ENCODE measurements at places on chromosomes 12 and 14. TPM values are rescaled to one million over a fixed set of nuclear protein-coding genes. Genes with fewer than 3 reads are reported as not detected.

DNA sequence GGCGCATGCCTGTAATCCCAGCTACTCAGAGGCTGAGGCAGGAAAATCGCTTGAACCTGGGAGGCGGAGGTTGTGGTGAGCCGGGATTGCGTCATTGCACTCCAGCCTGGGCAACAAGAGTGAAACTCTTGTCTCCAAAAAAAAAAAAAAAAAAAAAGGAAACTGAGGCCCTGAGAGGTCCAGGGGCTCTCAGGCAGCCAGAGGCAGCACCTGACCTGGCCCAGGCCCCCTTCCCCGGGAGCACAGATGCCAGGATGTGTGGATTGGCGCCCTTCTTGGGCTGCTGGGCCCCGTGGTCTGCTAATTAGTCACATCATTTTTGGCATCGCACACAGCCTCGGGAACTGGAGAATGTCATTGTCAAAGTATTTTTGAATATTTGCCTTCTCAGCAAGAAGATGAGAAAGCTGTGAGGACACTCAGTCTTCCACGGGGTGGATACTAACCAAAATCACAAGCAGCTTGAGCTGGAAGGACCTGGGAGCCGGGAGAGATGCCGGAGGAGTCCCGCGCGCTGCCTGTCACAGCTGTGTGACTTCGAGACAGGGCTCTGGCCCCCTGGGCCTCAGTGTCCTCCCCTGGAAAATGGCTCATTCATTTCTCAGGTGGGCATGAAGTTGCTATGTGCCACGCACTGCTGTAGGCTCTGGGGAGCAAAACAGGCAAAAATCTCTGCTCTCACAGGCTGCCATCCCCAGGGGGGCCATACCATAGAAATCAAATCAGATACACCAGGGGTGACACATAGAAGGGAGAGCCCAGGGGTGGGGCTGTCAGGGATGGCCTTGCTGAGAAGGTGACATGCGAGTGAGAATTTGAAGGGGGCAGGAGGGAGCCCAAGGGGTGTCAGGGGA lies 12.5 kb upstream of the RCOR1 start:
- no peak for DNase-seq

DNA sequence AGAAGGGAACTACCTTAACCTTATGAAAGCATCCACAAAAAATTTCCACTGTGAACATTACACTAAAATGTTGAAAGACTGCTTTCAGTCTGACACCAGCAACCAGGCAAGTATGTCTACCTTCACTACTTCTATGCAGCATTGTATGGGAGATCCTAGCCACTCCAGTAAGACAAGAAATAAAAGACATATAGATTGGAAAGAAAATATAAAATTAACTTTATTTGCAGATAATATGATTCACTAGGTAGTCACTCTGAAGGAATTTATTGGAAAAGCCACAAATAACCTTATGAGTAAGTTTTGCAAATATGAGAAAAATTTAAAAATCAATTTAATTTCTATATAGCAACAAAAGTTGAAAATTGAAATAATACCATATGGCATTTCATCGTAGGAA lies 172.0 kb downstream of the RERGL start:
- no peak for DNase-seq

GRCh38 chr12:42732908-42733411 lies 143.4 kb upstream of the PRICKLE1 start:
- no peak for DNase-seq

- no peak for DNase-seq
Observed at GRCh38 chr12:6189028-6189427, 11.2 kb upstream of the CD9 start.

- DNase-seq = no peak
Observed at GRCh38 chr12:111443086-111443485, 37.4 kb downstream of the SH2B3 start.

DNA sequence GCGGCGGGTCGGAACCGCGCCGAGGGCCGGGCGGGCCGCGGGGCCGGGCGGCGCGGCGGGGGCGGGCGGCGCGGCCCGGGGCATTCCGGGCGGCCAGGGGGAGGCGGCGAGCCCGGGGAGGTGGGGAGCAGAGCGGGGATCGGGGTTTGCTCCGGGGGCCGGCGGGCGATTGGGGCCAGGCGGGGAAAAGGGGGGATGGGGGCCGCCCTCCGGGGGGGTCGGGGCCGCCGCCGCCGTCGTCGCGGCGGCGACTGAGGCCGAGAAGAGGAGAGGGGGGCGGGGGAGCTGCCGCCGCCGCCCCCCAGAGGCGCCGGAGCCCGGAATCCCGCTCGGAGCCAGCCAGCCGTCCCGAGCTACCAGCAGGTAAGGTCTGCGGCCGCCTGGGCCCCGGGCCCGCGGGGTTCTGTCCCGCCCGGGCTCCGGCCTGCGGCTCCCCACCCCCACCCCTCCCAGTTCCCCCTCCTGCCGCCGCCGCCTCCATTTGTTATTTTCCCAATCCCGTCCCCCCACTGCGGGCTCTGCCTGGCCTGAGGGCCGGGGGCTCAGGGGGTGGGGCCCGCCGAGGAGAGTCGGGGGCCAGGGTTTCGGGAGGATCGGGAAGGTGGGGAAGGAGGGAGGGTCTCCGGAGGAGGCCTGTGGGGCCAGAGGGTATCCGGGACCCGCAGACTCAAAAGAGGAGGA lies 403 bp downstream of the ATN1 start:
- no peak for DNase-seq

- DNase-seq = no peak
Observed at GRCh38 chr12:120640861-120641833, 721 bp downstream of the CABP1 start.

DNA sequence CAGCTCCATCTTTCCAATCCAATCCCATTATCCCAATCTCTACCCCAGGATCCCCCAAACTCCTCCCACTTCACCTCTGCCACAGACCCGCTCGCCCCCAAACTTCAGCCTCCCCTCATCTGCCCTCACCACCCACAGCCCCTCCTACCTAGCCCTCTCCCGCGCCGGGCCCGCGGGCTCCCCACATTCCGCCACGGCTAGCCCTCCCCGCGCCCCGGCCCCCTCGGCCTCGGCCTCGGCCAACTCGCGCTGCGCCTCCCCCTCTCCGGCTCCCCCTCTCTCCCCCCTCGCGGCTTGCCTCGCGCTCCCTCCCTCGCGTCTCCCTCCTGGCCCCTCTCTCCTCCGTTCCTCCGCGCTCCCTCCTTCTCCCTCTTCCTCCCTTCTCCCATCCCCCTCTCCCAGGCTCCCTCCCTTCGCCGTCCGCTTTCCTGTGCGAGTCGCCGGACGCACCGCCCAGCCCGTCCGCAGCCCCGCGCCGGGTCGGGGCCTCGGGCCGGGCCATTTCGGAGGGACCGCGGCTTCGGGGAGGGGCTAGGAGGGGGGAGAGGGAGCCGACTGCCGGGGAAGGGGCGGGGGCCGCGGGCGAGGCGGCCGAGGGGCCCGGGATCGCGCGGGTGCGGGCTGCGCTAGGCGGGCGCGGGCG lies at the start of gene ATN1:
Gene ATN1, plus strand, starts transcription at position 581 of the 643 bp plus-strand sequence. CDS start 6,043 bp downstream, outside the sequence.
- DNase-seq = peak; percentile 88

DNA sequence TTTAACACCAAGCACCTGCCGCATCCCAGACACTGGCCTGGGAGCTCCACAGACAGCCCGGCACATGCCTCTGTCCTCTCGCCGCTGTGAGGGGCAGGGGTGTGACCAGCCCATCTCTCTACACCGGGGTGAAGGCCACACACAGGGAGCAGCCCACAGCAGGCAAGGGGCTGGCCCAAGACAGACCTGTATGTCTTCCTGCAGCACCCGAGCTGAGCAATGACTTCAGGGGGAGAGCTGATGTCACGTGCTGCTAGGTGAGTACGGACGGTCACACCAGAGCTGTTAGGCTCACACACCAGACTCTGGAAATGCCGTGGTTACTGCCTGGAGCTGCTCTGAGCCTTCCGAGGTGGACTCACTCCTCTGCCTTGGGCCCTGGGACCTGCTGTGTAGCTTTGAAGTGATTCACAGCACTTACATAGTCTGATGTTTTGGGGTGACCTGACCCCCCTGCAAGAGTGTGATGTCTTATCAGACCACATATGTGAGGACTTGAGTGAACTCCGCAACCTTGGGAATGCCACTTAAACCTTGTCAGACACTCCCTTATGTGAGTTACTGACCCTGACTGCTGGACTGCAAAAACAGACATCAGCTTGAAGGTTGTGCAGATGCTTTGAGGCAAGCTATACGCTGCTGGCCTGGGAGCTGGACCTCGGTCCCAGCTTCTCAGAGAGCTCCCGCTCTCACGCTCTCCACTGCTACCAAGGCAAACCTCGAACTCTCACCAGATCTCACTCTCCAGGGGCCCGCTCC lies 1.8 kb downstream of the XRCC3 start:
- no peak for DNase-seq

DNA sequence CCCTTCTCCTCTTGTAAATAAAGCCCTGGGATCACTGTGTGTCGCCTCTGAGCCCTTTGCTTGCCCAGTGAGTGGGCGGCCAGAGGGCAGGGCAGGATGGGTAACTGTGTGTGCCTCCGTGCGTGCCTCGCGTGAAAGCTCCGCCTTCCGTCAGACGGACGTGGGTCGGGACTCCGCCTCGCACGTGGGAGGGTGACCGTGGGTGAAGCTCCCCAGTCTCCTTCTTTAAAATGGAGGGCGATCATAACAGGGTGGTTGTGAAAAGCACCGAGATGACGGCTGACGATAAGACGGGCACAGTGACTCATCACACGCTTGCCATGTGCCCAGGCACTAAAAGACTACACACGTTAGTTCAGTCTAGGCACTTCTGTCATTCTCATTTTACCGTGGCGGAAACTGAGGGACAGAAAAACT lies 9.2 kb downstream of the PHB2 start:
- DNase-seq = no peak

- DNase-seq = no peak
Observed at GRCh38 chr12:6635856-6636531, at the start of gene LPAR5. LPAR5 (minus strand) TSS chr12:6635959; CDS start chr12:6621248, 14,711 bp downstream.

ALX1 gene
- polyA plus RNA-seq = 22.5 TPM

B3GNT4 gene
- polyA plus RNA-seq = 3.1 TPM

BTBD6 gene
- 34.4 TPM for polyA plus RNA-seq

Measured in left renal cortex interstitium (tissue), 4 donors.